ENCODE measurements at places on chromosomes 6 and 20. TPM values are rescaled to one million over a fixed set of nuclear protein-coding genes. Genes with fewer than 3 reads are reported as not detected.

MYT1 gene
- total RNA-seq = not detected

ZC3H12D gene
- total RNA-seq = under 0.01 TPM

BANF2 gene
- total RNA-seq = not detected

DEFB124 gene
- not detected for total RNA-seq

SALL4 gene
- 0.51 TPM for total RNA-seq

VSX1 gene
- total RNA-seq = not detected

PTGIS gene
- total RNA-seq = 79.1 TPM

ZBP1 gene
- not detected for total RNA-seq

C20orf144 gene
- total RNA-seq = under 0.01 TPM

HLA-DMB gene
- 0.83 TPM for total RNA-seq

GABRR1 gene
- not detected for total RNA-seq

NR2E1 gene
- total RNA-seq = not detected

MEP1A gene
- not detected for total RNA-seq

CD93 gene
- total RNA-seq = under 0.01 TPM

KIF6 gene
- 0.83 TPM for total RNA-seq

FOXS1 gene
- not detected for total RNA-seq

ASIP gene
- total RNA-seq = not detected

CAPN11 gene
- not detected for total RNA-seq

TFAP2A gene
- total RNA-seq = not detected

CENPW gene
- 8.3 TPM for total RNA-seq
